ENCODE measurements at places on chromosomes 7 and 10.

GRCh38 chr10:30057894-30058556 is 1.4 kb downstream of the JCAD start:
- no peak for DNase-seq

GRCh38 chr10:101609481-101609880 is 21.4 kb downstream of the DPCD start:
- no peak for DNase-seq

- DNase-seq: no peak
Observed at GRCh38 chr10:29830531-29831512, 196.1 kb upstream of the SVIL start.

DNA sequence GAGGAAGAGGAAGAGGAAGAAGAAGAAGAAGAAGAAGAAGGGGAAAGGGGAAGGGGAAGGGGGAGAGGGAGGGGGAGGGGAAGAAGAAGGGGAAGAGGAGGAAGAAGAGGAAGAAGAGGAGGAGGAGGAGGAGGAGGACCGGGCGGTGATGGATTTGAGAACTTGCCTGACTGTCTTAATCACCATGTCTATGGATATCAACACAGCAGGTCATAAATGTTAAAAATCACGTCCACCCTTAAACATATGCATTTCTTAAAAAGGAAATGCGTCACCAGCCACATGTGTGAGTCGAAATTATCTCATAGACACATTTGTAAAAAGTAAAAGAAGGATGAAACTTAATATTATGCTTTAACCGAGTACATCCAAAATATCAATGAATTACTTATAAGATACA is 42.1 kb upstream of the INSIG1 start:
- DNase-seq: no peak

Data from T-helper 2 cell (primary cell).